NCI-H1048 (cell line): ENCODE measurements at places on chromosomes 16 and 17.

- no peak for DNase-seq
Observed at GRCh38 chr17:57636274-57636673, 108.8 kb downstream of the CCDC182 start.

- DNase-seq = no peak
Observed at GRCh38 chr16:52469091-52469490, 77.9 kb downstream of the TOX3 start.

GRCh38 chr17:19378416-19379360 lies at the start of gene MAPK7:
TSS of gene MAPK7 (plus strand) at chr17:19378498. CDS start at chr17:19378901, 403 bp downstream.
- no peak for DNase-seq

GRCh38 chr17:39700148-39700987 lies 504 bp downstream of the ERBB2 start:
- DNase-seq = no peak

DNA sequence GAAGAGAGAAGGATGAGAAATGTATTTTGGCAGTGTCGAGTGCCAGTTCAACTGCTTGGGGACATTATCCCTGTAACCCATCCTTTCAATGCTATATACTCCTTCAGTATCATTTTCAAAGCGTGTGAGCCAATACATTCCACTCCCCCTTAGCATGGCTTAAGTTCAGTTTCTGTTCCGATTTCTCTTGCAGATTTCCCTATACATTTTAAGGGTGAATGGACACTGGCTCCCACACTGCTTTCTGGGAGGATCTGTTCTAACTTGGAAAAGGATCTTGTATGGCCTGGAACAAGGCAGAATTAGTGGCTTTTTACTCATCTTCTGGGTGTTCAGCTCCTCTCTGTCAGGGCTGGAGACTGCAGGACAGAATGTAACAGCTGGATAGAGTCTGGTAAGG lies 333.8 kb downstream of the HAPSTR1 start:
- no peak for DNase-seq

DNA sequence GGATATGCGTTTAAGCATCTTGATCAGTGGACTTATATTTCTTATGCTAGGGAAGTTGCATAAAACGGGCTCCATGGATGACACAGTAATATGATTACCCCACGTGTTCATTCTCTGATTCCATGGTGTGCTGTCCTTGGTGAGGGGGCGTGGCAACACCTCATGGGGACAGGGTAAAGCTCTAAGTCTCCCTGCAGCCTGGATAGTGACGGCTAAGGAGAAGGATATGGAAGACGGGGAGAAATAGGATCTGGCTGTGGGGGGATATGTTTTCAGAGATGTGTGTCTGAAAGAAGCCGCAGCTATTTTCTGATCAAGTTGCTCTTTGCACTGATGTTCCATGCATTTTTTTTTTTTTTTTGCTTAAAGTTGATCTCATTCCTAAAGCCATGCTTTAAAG lies 84.3 kb downstream of the MARCHF10 start:
- DNase-seq = no peak

DNA sequence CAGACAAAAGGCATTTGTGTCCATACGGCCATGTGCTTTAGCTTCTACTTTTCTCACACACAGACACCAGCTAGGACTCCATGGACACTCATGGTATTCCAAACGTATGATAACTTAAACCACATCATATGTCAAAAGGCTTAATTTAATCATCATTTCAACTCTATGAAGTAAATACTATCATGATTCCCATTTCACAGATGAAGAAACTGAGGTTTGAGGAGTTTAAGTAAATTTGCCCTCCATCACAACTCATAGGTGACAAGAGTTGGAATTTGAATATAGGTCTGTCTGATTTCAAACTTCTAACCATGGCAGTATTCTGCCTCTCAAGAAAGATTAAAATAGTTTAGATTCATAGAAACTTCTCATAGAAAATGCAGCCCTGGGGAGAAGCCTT lies 43.8 kb downstream of the CMC2 start:
- DNase-seq = no peak

- no peak for DNase-seq
Observed at GRCh38 chr17:67999291-67999911, 3.1 kb upstream of the C17orf58 start.

- DNase-seq = no peak
Observed at GRCh38 chr17:38891441-38891840, 21.6 kb downstream of the LASP1 start.

- DNase-seq = no peak
Observed at GRCh38 chr16:12907670-12908233, 6.4 kb downstream of the SHISA9 start.
